Heart right ventricle (tissue), 16 donors: ENCODE measurements at places on chromosomes 1 and 21. TPM values are rescaled to one million over a fixed set of nuclear protein-coding genes. Genes with fewer than 3 reads are reported as not detected.

EPHB2 gene
- total RNA-seq: 0.38 TPM

TTC22 gene
- total RNA-seq: 0.13 TPM

RAB13 gene
- 44.3 TPM for total RNA-seq

FCAMR gene
- total RNA-seq: not detected

- H3K27me3 ChIP-seq: no peaks in the 10 kb centered on the region
- no peaks in the 10 kb centered on the region for H3K36me3 ChIP-seq
- H3K4me3 ChIP-seq: no peak overlapping the region
Measured at GRCh38 chr1:244157731-244158438, 106.8 kb downstream of the ZBTB18 start.

DNA sequence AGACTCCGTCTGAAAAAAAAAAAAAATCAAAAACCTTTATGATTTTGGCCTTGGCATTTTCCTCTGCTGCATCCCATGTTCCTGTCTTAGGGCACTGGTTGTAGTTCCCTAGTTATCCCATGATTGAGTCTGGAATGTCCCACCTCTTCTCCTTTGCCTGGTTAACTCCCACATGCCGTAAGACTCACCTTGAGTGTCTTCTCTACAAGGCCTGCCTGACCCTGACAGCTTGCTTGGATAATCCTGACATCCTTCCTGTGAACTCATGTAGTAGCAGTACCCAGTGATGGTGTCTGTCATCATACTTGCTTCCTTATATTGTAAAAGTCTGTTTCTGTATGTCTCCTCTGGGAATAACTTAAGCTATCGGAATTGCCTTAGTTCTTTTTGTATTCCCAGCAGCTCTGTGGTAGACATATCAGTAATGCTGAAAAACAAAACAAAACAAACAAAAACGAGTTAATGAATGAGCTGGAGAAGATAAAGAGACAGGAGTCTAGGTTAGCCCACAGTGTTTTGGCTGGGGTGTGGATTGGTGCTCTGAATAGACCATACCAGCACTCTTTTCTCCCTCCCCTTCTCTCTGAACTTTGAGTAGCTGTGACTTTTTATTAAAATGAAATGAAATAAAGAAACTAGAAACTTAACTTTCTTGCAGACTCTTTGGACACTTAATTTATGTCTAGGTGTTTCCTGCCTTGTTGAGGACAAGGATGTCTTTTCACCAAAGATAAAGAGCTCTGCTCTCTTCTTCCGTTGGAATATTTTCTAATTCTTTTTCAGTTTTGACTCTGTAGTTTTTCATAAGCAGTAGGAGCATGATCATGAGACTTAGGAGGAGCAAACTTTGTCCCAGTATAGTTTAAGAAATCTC lies 15.1 kb downstream of the NEK7 start:
- no peak overlapping the region for H3K4me3 ChIP-seq
- no peaks in the 10 kb centered on the region for H3K36me3 ChIP-seq

GRCh38 chr1:114564141-114564540 lies 17.3 kb downstream of the BCAS2 start:
- H3K4me3 ChIP-seq: no peak overlapping the region
- no peak overlapping the region for H3K27ac ChIP-seq
- no peaks in the 10 kb centered on the region for H3K27me3 ChIP-seq
- no peak for DNase-seq

DNA sequence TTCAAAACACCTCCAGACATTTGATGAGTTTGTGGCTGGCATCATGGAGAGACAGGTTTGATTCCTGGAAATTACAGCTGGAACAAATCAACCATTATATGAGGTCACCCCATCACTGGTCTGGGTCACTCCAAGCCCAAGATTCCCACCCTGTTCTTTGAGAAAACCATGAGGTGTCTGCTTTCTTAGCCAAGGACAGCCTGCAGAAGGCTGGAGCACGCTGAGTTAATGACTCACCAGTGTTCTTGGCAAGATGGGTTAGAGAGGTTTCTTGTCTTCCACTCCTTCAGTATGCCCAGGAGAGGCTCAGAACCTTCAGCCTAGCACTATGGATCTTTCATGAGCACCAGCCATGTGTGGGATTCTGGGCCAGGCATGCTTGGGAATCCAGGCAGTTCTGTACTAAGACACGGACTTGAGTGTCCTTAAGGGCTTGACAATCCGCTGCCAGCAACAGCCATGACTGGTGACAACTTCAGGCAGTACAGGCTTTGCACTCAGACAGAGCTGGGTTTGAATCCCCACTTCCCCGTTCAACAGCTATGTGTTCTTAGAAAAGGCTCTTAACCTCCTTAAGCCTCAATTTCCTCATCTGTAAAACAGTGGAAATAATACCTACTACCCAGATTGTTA lies 43.9 kb downstream of the GRHL3 start:
- H3K27ac ChIP-seq: no peak overlapping the region
- DNase-seq: no peak
- no peak overlapping the region for H3K4me3 ChIP-seq
- no peaks in the 10 kb centered on the region for H3K27me3 ChIP-seq
- H3K36me3 ChIP-seq: no peaks in the 10 kb centered on the region

GRCh38 chr1:9437961-9438430 lies 101.3 kb upstream of the SLC25A33 start:
- H3K4me3 ChIP-seq: no peak overlapping the region
- H3K27ac ChIP-seq: peak overlapping the region; percentile 9
- H3K36me3 ChIP-seq: no peaks in the 10 kb centered on the region
- H3K4me1 ChIP-seq: peaks cover 50% of the 10 kb centered on the region

DNA sequence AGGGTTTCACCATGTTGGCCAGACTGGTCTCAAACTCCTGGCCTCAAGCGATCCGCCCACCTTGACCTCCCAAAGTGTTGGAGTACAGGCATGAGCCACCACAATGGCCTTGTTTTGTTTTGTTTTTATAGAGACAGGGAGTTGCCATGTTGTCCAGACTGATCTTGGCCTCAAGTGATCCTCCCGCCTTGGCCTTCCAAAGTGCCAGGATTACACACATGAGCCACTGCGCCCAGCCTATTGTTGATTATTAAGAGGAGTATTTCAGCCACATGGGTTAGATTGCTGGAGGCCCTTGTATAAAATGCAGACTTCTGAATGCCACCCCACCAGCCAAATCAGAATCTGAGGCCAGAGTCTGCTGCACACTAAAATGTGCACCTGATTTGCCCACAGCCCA lies 57.2 kb upstream of the ANGPTL1 start:
- H3K4me3 ChIP-seq: no peak overlapping the region
- peaks cover 16% of the 10 kb centered on the region for H3K4me1 ChIP-seq
- H3K27me3 ChIP-seq: no peaks in the 10 kb centered on the region
- DNase-seq: no peak
- no peaks in the 10 kb centered on the region for H3K36me3 ChIP-seq

- peaks cover 61% of the 10 kb centered on the region for H3K27me3 ChIP-seq
- no peaks in the 10 kb centered on the region for H3K4me1 ChIP-seq
- no peak overlapping the region for H3K27ac ChIP-seq
- no peaks in the 10 kb centered on the region for H3K36me3 ChIP-seq
- no peak for DNase-seq
- peak overlapping the region; percentile 5 for H3K4me3 ChIP-seq
Measured at GRCh38 chr1:159187647-159188374, 16.4 kb downstream of the CADM3 start.

- H3K27ac ChIP-seq: no peak overlapping the region
- H3K4me3 ChIP-seq: no peak overlapping the region
- no peaks in the 10 kb centered on the region for H3K4me1 ChIP-seq
- DNase-seq: no peak
- H3K27me3 ChIP-seq: peaks cover 9% of the 10 kb centered on the region
Measured at GRCh38 chr1:4018466-4019146, 118.5 kb upstream of the C1orf174 start.

GRCh38 chr1:29488794-29489311 lies 252.5 kb downstream of the PTPRU start:
- H3K4me1 ChIP-seq: no peaks in the 10 kb centered on the region
- DNase-seq: no peak
- H3K27ac ChIP-seq: no peak overlapping the region
- H3K27me3 ChIP-seq: peaks cover 45% of the 10 kb centered on the region

DNA sequence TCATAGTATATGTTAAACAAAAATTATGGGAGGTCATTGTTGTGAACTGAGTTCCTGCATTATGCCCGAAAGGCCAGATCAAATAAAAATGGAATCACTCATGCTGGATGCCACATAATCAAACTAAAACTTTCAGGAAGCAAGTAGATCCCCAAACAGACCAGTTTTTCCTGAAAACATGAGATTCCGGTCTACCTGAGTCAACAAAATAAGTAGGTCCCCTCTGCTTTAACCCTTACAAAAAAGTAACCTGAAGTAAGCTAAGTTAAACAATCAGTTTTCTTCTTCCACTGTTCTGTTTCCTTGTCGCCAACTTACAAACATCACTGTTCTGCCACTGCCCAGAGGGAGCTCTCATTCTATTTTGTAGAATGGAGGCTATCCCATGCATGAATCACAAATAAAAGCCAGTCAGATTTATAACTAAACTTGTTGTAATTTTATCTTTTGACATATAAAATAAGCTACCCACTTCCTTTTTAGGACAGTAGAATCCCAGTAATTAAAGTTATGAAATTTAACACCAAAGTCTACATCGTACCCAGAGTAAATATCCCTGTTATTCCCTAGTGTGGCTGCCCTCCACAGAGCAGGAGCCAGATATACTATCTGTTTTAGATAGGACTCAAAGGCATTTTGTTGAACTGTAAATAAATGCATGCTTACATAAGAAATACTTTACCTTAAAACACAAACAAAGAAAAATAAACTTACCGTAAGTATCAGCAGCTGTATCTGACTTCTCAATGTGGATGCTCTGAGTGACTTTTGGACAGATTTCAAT lies 149.4 kb downstream of the TIAM1 start:
- no peaks in the 10 kb centered on the region for H3K4me1 ChIP-seq
- no peak for DNase-seq
- H3K27ac ChIP-seq: no peak overlapping the region
- H3K4me3 ChIP-seq: no peak overlapping the region
- H3K27me3 ChIP-seq: peaks cover 9% of the 10 kb centered on the region

DNA sequence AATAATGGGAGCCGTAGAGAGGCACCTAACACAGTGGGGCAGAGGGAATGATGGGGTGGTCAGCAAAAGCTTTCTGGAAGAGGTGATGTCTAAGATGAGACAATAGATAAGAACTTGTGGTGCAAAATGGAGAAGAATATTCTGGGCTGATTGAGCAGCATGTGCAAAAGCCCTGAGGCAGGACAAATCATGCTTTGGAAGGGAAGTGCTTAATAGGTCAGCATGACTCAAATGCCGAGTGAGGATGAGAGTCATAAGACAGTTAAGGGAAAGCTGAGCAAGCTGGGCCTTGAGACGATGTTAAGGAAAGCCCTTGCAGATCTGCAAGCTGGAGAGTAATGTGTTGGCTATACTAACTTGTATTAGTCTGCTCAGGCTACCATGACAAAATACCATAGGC lies 37.3 kb upstream of the ASB17 start:
- no peaks in the 10 kb centered on the region for H3K4me1 ChIP-seq
- H3K36me3 ChIP-seq: no peaks in the 10 kb centered on the region
- H3K4me3 ChIP-seq: no peak overlapping the region
- no peak overlapping the region for H3K27ac ChIP-seq
- DNase-seq: no peak

DNA sequence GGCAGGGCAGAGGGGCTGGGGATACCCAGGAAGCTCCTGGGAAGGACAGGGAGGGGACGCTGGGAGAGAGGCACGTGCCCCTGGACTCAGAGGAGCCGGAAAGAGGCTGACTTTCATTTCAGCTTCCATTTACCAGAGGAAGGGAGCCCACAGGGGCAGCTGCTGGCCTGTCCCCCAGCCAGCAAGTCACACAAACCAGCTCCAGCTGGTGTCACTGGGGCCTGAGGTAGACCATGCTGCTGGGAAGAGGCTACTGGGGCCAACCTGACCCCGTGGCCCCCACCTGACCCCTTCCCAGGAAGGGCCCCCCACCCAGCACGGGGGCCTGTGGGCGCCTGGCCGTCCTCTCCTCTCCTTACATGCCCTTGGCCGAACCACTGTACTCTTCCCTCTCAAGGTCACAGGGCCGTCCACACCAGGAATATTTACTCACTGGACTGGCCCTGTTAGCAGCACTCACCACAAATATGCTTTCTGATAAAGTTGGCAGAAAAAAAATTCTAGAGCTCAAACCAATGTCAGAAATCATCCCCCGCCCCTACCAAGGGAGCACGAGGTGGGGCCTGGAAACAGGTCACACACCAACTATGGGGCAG lies 110.5 kb downstream of the CASZ1 start:
- H3K27ac ChIP-seq: peak overlapping the region; percentile 87
- H3K36me3 ChIP-seq: no peaks in the 10 kb centered on the region
- H3K4me3 ChIP-seq: no peak overlapping the region
- no peak for DNase-seq
- peaks cover 100% of the 10 kb centered on the region for H3K4me1 ChIP-seq

DNA sequence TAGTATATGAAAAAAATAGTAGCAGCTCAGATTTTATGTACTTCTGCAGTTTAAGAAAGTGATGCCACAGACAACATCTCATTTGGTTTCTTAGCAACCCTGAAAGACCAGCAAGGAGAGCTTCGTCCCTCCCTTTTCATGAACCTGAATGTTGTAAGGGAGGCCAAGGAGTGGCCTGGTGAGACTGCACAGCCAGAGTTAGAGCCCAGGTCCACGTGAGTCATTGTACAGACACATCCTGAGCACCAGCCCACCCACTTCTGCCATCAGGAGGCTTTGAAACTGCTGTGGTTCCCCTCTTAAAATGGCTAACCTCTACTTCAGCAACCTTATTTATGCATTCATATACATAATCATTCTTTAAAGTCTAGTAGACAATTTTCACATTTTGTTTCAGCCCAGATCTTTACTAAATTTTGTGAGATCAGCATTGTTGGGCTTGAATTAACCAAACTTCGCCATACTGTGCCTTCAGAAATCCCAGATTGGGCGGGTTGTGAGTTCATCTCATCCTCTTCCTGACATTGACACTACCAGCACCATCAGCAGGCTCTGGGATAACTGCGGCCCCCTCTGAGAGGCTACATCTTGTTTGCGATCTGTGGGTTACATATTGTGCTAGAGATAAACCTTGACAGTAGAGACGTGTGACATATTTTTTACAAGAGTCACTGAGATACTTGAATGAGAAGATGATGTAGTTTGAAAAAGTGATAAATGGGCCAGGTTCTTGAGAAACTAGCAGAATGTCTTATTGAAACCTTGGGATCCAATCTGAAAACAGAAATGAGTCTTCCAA lies 106.7 kb downstream of the CAMTA1 start:
- peaks cover 8% of the 10 kb centered on the region for H3K36me3 ChIP-seq
- H3K27ac ChIP-seq: no peak overlapping the region
- H3K4me3 ChIP-seq: no peak overlapping the region
- DNase-seq: no peak
- H3K27me3 ChIP-seq: no peaks in the 10 kb centered on the region

DNA sequence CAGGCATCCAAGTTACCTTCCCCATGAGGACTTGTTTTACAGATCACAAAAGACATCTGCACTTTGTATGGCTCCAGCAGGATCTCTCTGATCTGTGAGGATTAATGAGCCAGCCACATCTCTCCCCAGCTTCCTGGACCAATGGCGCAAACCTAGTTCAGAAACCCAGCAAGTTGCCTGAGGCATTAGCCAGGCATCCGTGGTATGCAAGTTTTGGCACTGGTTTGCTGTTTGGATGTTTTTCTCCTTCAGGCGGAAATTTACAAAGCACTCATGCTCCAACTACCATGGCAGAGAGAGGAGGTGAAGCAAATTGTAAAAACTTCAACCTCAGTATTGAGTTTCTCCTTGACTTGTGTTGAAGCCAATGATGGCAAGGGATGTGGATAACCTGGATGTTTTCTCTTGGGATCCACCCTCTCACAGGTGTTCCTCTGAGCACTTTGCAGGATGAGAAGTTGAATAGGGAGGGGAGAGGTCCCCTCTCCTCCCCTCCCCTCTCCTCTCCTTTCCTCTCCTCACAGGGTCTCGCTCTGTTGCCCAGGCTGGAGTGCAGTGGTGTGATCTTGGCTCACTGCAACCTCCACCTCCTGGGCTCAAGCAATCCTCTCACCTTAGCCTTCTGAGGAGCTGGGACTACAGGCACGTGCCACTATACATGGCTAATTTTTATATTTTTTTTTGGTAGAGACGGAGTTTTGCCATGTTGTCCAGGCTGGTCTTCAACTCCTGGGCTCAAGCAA lies 25.6 kb upstream of the ENO1 start:
- no peak overlapping the region for H3K4me3 ChIP-seq
- no peak for DNase-seq
- no peak overlapping the region for H3K27ac ChIP-seq
